Lower lobe of right lung (tissue), 2 donors: ENCODE measurements at places on chromosomes 16 and 17. TPM values are rescaled to one million over a fixed set of nuclear protein-coding genes. Genes with fewer than 3 reads are reported as not detected.

COL1A1 gene
- 142 TPM for total RNA-seq

KRTAP2-2 gene
- total RNA-seq = not detected

KRT33B gene
- total RNA-seq = not detected

WFIKKN1 gene
- 1.2 TPM for total RNA-seq

- no peak for DNase-seq
These were observed 20.2 kb downstream of the CDK5RAP3 start for GRCh38 chr17:47990962-47991731.

- DNase-seq = no peak
These were observed 2.5 kb downstream of the NUBP2 start for GRCh38 chr16:1784977-1785845.
